ENCODE measurements at places on chromosomes 11 and 22.
A peak's percentile ranks its signal among the peaks of the same experiment; 100 is the strongest.

DNA sequence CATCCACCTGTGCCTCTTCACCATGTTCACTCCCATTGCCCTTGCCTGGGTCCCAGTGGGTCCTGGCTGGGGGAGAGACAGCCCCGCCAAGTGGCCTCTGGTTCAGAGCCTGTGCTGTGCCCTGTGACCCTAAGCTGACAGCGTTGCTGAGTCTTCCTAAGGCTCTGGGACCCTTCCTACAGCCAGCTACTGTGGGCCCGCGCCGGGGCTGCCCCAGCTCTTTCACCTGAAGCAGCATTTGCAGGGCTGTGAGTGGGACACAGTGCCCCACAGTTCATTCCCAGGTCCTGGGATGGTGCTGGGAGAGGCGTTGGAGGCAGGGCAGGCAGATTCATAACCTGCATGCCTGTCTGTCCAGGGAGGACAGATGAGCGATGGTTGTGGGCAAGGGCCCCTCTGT, 10.7 kb downstream of the TPCN2 start:
- no peak for DNase-seq

- DNase-seq, result peak; percentile 41
Measured at GRCh38 chr11:116791002-116791812, 472 bp downstream of the APOA5 start.

- DNase-seq, result no peak
Measured at GRCh38 chr22:44909241-44909640, 100.6 kb downstream of the PHF21B start.

GRCh38 chr11:9914064-9914463, 250.2 kb downstream of the SWAP70 start:
- DNase-seq, result no peak

DNA sequence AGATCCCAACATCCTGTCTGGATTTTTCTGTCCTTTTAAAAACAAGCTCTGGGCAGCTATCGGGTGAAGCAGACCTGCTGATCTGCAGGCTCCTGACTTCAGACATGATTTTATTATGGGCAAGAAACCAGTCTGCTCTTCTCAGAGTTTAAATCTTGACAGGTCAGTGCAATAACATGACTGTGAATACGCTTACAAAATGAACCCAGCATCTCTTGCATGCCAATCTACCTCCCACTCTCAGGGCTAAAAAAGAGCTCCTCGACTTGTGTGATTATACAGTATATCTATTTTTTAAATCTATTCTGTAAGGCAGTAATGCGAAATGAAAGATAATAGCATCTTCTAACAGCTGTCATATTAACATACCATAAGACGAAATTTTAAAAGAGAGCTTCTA, 18.7 kb upstream of the ASPHD2 start:
- no peak for DNase-seq

DNA sequence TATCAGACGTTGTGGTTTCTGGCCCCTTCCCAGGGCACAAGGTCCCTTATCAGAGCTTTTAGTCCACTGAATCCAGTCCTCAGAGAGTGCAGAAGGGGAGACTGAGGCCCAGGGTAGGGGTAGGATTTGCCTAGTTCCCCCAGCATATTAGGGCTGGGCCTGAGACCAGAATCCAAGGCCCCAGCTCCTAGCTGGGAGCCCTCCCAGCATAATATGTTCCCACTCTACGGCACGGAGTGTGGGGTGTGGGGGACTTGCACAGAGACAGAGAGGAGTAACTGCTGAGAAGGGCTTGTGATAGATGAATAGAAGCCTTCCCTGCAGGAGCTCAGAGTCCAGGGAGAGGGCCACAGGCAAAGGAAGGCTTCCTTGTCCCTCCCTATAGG, 43.8 kb downstream of the NEU3 start:
- DNase-seq, result no peak

DNA sequence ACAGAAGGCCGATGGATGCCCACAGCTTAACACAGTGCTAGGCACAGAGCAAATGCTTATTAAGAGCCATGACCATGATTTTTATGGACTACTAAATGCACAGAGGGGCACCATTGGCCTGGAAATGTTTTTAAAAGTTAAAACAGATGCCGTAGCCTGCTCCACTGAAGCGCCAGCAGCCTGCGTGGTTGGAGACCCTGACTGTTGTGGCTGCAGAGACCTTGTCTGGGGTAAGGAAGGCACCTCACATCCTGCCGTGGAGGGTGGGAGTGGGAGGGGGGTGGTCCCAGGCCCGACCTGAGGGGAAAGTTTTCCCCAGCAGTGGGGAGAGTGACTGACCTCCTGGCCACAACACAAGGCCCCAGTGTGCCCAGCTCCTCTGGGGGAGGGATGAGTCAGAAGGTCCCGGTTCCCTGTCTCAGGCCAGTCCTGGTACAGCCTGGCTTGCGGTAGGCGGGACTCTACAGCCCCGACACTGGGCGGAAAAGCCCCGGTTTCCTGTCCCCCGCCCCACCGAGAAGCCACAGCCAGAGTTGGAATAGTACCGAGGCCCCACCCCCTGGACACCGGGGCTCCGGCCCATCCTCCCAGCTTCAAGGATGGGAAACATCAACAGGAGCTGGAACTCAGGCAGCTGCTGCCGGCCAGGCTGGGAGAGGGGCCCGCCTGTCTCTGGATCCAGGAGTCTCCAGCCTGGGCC, 7.0 kb downstream of the CHST1 start:
- no peak for DNase-seq

- DNase-seq, result no peak
Measured at GRCh38 chr11:57457643-57458023, 2.7 kb upstream of the RTN4RL2 start.

DNA sequence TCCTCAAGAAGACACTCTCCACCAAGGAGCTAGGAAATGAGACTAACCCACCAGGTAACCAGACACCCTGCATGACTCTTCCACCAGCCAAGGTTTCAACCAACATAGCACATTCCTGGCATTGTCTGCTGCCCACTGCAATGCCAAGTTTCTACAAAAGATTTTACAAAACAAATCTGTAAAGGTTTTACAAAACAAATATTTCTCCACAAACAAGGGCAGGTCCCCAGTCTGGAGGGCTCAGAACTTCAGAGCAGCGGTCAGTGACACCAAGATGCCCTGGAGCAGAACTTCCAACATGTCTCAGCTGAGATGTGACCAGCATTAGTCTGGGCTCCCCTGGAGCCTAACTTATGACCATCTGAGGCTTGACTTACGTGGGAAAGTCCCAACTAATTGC, 14.0 kb downstream of the GALNT18 start:
- no peak for DNase-seq

DNA sequence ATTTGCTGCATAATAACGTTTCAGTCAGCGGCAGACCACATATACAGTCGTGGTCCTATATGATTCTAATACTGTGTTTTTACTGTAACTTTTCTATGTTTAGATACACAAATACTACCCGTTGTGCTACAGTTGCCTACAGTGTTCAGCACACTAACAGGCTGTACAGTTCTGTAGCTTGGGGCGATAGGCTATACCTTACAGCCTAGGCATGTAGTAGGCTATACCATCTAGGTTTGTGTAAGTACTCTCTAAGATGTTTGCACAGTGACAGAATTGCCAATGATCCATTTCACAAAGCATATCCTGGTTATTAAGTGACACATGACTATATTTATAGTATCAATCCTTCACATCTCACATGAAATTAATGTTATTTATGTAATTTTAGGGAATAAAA, 78.2 kb downstream of the YAP1 start:
- no peak for DNase-seq

- DNase-seq, result no peak
Measured at GRCh38 chr11:61107888-61108287, 5.6 kb downstream of the CD5 start.

GRCh38 chr11:11338304-11338703, 14.7 kb downstream of the CSNK2A3 start:
- DNase-seq, result no peak

DNA sequence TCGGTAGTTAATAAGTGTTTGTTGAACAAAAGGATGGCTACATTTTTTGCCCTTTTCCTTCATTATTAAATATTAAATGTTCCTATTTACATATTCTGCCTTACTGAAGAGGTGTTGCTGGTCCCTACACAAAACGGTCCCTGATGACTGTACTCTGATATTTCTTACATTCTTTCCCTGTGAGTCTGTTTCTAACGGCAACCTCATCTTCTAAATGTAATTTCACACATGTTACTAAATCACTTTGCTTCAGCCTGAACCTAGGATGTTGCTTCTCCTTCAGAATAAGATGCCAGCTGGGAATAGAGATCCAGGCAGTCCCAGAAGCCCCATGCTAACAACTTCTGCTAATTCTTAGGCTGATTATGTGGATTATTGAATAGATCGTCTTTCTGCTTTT, 50.3 kb downstream of the SPON1 start:
- no peak for DNase-seq

GRCh38 chr22:46815896-46816731, 53.7 kb downstream of the TBC1D22A start:
- DNase-seq, result no peak

DNA sequence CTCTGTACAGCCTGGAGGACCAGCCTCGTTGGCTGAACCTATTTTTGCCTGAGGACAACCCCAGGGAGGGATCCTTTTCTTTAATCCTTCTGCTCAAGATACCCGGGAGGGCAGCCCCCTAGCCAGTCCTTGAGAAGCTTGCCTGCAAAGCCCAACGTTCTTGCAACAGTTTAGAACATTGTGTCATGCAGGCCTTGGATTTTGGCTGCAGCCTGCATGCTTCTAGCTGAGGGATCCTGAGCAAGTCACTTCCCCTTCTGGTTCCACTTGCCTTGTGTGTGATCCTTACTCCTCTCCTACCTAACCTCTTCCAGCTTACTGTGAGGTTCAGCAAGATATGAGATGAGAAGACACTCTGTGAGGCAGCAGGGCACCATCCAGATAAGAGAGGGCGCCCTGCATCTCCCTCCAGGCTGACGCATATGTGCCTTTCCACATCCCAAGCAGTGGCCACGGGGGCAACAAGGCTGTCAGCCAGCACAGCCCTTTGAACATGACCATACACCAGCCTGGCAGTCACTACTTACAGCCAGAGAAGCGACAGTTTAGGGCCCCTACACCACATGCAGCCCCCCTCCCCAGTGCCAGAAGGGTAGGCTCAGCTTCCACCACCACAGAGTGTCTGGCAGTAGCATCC, 76.1 kb downstream of the C11orf58 start:
- DNase-seq, result no peak

DNA sequence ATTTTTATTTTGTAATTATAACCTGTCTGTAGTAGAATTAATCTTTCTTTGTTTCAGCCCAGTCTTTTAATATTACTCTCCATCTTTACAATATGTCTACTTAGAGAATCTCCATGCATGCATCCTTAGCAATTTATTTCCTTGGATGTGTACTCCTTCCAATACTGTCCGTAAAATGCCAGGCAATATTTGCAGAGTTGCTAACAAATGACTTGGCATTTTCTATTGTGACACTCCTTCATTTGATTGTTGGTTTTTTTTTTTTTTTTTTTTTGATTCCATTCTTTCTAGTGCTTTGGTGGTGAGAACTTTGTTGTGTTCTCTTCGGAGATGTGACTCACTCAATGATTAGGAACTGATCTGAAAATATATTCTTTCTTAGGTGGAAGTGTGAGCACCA, 220.3 kb downstream of the CNTN5 start:
- no peak for DNase-seq

- no peak for DNase-seq
Measured at GRCh38 chr22:29690476-29690875, 29.3 kb upstream of the CABP7 start.

Data from COR-L47 (cell line).